CD4-positive, alpha-beta T cell treated with Interferon alpha-2 for 1 hour (primary cell): ENCODE measurements at places on chromosomes 3 and 15.
A peak's percentile ranks its signal among the peaks of the same experiment; 100 is the strongest.

DNA sequence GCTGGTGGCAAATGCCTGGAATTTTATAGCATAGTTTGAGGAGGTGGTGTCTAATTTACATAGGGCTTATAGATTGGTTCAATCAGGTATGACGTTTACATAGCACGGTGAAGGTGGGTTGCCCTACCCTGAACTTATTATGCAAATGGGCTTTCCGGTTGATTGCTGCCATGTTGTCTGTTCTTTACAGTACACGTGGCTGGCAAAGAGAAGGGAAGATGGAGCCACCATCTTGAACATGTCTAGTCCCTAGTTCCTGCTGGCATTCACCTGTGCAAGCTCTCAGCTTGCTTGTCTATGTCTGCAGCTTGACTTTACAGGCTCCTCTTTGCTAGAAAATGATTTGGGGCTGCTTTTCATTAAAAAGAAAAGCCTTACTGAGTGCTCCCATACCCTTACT, 14.0 kb upstream of the STAC start:
- no peak for DNase-seq

DNA sequence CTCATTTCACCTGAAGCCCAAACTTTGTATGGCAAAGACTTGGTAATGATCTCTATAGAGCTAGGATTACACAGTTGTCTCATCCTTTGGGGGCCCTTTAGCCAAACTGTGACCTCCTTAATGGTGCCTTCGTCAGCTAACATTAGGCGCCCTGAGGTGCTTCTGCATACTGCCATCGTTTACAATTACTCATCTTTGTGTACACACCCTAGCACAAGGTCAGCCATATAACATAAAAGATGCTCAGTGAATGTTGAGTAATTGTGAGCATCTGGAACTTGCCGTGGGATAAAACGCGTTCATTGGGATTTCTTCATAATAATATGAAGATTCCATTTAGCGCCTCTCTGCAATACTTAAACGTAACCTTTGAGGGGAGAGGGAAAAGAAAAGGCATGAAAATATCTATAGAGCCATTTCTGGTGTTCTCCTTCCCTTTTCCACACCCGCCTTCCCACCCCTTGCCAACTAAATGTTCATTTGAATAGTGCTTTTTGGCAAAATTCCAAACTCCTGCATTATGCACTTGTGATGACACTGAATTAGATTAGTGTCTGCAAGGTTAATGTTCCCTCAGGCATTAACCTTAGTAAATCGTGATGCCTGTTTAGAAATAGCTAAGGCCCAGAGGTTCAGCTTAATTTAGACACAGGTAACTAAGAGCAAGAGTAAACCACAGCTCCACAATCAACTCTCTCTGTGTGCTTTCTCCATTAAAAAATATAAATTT, 990 bp upstream of the ZNF148 start:
- DNase-seq: no peak

GRCh38 chr3:123870033-123870432, 14.1 kb downstream of the MYLK start:
- no peak for DNase-seq

DNA sequence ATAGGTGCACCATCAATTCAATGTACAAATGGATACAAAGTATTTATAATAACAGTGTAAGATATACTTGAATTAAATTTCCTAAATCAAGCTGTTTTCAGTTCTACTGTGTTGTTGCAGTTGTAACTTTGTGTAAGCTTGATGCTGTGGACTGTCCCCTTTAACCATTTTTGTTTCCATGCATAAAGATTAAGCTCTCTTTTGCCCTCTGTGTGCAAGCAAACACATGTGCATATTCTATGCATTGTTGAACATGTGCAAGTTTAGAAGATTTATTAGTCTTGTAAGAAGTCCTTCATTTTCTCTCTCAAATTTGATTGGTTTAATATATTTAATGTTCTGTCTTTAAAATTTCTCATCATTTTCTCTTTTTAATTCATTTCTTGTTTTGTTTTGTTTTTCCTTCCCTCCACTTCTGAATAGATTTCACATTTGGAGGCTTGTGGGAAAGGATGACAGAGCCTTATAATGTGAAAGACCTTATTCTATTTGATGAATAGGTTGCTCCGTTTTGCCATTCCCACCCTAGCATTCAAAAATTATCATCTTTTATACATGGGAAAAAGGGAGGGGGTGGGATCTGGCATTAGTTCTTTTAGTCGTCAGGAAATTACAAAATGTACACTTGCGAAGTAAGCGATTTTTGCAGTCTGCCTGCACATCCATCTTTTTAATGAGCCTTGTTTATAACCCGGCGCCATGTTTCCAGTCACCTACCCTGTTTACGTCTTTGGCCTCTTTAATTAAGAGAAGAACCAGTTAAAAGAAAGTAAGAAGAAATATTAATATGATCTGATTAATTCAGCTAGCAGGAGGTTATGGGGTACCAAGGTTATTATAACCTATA, 961.5 kb upstream of the NR2F2 start:
- no peak for DNase-seq

- no peak for DNase-seq
Observed at GRCh38 chr3:713947-714620, 378.7 kb upstream of the CNTN6 start.

DNA sequence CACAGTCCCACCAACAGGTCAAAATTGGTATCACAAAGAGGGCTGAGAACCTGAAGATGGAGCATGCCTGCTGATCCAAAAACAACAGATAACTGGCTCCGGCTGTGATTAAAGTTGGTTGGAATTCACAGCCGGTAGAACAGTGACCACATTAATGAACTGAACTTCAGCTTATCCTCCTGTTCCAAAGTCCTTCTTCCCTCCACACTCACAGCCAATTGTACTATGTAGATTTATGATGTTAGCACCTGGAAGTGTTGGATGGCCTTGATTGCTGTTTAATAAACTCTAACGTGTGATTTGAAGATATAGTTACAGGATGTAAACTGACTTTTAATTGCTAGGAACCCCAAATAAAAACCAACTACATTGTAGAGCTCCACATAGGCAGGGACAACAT, 367.3 kb upstream of the FRG2C start:
- no peak for DNase-seq

GRCh38 chr15:77036537-77037387, 34.1 kb downstream of the TSPAN3 start:
- no peak for DNase-seq

DNA sequence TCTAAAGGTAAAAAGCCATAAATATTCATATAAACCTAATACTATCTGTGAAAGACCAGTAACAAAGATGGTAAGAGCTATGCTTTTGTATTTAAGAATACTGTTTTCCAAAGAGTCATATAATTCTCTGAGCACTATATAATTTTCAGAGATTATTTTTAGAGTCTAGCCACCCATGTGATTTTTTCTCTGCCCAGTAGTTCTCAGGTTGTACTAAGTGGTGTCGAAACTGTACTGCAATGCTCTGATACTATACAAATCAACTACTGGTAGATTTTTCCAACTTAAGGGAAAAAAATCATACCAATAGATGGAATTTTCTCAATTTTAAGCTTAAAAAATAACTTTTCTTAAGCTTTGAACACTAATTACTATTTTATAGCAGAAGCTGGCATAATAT, 104.8 kb downstream of the MYO5A start:
- no peak for DNase-seq

DNA sequence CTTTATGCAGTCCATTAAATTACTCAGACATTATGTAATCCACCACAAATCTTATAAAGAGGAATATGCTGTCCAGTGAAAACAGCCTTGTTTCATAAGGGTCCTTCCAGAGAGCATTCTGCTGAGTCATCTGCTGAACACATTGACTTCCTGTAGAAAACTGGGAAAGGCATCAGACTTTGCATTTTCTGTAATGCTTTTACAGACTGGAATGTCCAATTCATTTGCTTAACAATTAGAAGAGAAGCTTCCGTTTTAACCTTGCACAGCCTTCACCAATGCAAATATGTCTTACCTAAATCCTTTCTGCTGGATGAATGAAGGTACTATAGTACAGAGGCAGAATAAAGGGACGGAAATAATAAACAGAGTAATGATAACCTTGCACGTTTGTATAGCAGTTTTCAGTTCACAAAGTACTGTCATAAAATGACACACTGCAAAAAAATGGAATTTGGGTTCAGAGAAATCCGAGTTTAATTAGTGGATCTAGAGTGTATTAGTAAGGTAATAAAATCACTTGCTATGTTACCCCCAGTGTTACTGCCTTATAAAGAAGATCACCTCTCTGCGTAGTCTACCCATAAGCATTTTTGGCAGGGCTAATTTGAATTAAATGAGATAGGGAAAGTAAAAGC, 301.5 kb downstream of the PYDC2 start:
- no peak for DNase-seq

DNA sequence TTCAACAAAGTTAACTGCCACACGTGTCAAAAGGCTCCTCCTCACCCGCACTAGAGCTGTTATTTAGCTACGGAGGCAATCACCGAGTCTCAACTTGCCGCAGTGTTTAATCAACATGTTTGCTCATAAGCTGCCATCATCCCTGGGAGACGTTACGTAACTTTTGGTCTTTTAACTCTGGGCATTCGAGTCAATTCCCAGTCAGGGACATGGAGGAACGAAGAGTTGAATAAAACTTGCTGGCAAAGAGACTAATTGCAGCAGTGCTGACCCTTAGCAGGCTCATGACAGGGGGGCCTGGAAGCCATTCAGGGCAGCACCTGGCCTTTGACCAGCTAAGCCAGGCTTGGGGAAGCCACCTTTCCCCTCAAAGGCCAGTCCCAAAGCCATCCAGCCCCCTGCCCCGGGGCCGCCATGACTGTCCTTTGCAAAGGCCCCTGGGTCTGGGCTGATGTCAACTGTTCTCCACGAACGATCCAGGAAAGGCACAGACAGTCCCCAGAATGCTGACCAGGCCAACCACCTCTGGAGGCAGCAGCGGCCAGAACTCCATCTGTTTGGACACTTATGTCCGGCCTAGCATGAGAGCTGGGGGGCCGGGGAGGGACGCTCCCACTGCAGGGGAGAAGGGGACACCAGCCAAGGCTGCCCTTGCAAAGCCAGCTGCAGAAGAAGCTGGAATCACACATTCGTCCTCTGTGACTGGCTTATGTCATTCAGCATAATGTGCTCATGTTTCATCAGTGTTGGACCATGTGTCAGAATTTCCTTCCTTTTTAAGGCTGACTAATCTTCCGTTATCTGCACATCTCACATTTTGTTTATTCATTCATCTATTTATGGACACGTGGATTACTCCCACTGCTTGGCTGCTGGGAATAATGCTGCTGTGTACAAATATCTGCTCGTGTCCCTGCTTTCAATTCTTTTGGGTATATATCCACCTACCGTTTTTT, 43.7 kb downstream of the PCSK6 start:
- DNase-seq: no peak

- peak; percentile 47 for DNase-seq
Observed at GRCh38 chr3:101898752-101899169, 49.4 kb downstream of the NFKBIZ start.

- DNase-seq: no peak
Observed at GRCh38 chr3:13077431-13078162, 4.4 kb upstream of the IQSEC1 start.

DNA sequence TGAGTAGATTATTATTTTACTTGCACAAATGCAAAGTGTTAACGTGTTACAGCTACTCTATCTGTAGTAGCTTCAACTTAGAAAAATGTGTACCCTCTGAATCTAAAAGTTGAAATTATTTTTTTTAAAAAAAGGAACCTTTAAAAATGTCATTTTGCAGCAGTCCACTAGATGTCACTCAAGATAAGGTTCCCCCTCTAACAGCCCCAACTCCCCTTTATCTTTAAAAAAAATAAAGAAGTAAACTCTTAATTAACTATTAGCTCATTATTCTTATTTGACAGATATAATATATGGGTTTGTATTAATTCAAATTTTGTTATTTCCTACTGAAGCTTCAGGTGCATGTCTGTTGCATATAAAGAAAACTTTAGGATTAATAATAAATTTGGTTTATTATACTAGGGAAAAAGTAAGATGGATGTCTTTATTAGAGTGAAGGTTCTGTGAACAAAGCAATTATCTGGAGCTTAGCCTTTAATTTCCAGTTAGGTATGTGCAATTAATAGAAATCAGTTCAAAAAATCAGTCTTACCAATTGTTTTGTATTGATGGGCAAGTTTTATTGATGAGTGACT, 288.5 kb downstream of the VGLL3 start:
- DNase-seq: no peak

DNA sequence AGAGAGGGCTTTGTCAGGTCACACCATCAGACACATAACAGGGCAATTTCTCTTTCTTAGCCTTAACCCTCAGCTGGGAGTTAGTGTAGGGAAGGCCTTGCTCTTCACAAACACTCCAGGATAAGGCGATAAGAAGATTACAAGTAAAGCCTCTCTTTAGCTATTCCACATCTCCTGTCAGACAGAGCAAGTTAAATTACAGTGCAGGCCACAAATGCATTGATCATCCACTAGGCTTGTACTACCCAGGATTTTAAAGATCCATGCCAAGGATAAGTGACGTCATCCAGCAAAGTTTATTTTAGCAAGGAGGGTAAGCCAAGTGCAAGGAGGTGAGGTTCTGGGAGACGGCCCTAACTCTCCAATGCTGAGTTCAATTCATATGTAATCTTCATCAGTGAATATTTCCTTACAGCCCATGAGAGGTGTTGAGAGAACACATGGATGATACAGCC, 890.6 kb upstream of the NR2F2 start:
- no peak for DNase-seq

GRCh38 chr15:69515926-69516325, 63.3 kb downstream of the RPLP1 start:
- DNase-seq: no peak

- no peak for DNase-seq
Observed at GRCh38 chr3:190192087-190192486, 71.4 kb upstream of the P3H2 start.

DNA sequence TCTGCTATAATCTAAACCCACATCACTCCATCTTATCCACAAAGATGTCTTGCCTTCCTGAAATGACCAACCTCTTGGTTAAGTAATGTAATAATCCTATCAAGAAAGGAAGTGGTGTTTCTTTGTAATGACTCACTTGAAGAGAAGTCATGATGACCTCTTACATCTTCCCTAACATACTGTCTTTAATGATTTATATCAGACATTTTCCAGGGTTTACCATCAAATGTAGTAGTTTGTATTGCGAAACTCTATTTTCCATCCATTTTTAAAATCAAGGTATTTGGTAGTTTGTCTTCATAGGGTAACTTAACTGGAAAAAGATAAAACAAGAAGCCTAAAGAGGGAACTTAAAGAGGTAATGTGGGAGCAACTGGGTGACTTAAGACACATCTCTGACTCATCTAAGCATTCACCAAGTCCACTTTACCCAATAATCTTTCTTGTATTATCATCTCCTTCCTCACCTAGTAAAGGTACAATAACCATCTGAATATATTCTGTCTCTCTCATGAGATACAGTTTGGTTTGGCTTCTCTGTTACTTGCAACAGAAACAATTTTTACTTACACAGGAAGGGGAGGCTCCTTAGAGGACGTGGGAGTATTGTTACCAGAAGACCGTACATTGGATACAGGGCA, 5.7 kb upstream of the MAPK6 start:
- DNase-seq: no peak
